ENCODE measurements at places on chromosomes 16 and 17.

DNA sequence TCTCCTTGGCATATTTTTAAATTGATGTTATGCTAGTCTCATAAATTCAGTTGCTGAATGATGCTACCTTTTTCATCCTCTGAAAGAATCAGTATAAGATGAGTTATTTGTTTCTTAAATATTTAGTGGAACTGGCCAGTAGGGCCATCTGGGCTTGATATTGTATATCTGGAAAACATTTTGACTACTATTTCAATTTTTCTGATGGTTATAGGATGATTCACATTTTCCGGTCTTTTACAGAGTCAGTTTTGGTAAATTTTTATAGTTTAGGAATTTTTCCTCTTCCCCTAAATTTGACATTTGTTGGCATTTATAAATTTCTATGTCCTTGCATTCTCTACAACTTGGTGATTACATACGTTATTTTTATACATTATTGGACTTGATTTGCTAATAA lies 296.3 kb upstream of the AXIN2 start:
- DNase-seq: no peak

- DNase-seq: no peak
Measured at GRCh38 chr16:19230575-19230974, 55.0 kb upstream of the CLEC19A start.

DNA sequence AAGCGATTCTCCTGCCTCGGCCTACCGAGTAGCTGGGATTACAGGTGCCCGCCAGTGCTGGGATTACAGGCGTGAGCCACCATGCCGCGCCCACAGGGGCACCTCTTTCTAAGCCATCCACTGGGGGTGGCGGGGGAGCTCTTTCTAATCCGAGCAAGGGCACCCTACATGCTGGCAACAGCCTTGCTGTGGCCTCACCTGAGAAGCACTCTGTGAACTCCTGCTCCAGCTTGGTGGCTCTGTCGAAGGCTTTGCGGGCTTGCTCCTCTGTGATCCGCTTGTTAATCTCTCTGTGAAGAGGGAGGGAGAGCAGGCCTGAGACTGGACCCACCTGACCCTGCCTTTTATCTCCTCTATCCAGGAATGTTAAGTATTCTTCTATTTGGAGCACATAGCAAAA lies 11.9 kb upstream of the ASGR1 start:
- no peak for DNase-seq

DNA sequence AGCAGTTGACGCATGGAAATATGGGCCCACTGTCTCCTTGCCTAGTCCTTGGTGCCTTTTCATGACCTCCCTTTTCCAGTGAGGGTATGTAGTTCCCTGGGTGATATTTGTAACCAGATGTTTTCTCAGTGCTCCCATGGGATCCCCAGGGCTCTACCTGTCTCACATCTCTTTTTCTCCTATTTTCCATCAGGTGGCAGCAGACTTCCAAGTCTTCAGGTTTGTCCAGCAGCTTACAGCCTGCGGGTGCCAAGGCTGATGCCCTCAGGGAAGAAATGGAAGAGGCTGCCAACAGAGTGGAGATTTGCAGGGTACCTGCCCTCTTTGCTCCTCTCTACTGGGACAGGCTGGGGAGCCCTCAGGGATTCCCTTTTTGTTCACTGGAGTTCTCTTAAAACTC lies 89.1 kb downstream of the ELAC2 start:
- no peak for DNase-seq

GRCh38 chr17:57505841-57506773 lies 239.0 kb downstream of the CCDC182 start:
- DNase-seq: no peak

Measured in activated CD4-positive, alpha-beta T cell treated with anti-CD3 and anti-CD28 coated beads, Interleukin-2, amount 50 U/mL, for 4 hours (primary cell).